ENCODE measurements at places on chromosomes 6 and 20.

DNA sequence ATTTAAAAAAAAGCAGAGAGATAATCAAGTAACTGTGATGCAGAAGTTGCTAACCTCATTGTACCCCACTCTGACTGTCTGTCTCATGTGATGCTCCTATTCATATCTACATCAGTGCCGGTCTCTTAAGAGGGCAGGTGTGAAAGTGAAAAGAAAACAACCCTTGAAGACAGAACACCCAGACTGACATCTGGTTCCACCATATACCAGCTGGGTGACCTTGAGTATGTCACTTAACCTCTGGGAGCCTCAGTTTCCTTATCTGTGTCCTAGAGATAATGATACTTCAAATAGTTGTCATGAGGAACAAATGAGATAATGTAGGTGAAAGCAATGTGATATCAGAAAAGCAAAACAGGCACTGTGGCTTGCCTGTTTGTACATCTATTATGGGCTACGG, 426.8 kb upstream of the SOX4 start:
- no peak for DNase-seq

DNA sequence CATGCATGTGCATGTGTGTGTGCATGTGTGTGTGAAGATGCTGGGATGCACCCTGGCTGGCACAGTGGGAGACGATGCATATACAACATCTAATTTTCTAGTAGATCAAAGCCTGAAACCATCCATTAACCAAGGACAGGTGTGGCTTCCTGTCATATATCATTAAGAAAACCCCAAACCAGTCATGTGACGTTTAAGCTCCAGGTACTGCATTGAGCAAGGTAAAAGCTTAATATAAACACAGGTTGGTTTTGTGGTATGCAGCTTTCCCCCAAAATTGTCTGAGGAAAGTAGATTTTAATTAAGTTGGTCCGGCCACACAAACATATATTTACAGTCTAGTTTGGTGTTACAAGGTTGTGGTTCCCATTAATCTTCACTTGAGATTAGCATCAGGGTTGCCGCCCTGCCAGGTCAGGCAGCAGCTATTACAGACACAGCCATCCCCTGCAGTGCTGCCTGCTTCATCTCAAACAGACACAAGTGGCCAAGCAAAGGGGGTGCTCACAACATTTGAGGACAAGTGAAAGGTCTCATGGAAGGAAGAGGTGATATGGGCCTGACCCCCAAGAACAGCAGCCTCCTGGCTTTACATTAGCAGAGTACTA, 48.6 kb upstream of the NAA20 start:
- no peak for DNase-seq

DNA sequence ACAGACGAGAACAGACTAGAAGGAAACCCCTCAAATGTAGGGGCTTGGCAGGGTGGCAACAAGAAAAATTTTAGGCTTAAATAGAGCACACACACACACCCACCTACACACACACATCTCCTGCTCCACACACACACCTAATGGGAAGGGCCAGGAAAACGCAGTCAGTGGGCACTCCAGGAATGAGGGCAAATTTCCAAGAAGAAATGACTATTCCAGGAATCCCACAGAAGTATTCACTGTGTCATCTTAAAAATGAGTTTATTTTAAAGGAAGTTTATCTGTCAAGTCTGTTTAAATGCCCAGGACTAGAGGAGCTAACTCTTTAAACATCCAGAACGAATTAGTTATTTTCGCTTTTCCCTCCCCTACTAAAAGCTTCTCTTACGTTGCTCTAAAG, 13.0 kb downstream of the ALDH8A1 start:
- DNase-seq, result no peak

- no peak for DNase-seq
These were observed 13.5 kb downstream of the ZC2HC1B start for GRCh38 chr6:143877584-143878271.

DNA sequence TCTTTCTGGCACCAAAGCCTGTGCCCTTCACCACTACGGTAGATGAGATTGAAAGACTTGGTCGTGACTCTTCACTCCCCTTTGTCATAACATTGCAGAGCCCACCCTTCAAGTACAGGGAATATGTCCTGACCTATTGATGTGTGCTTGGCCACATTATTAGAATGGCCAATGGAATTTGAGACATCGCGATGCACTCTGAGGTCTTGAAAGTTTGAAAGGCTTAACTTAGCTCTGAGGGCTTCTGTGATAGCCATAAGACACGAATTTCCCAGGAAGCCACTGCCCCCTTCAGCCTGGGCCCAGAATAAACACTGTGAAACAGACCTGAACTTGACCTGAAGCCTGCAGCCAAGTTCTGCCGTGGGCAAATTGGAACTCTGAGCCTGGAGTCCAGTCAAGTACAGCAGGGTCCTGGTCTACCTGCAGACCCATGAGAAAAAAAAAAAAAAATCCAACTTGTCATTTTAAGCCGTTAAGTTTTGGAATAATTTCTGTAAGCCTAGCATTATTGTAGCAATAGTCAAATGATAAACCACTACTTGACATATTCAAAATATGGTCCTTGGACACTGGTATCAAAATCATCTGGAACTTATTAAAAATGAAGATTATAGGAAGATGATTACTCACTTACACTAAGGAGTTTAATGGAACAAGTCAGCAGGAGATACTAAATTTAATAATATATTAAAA, 36.9 kb upstream of the TRAF3IP2 start:
- no peak for DNase-seq

DNA sequence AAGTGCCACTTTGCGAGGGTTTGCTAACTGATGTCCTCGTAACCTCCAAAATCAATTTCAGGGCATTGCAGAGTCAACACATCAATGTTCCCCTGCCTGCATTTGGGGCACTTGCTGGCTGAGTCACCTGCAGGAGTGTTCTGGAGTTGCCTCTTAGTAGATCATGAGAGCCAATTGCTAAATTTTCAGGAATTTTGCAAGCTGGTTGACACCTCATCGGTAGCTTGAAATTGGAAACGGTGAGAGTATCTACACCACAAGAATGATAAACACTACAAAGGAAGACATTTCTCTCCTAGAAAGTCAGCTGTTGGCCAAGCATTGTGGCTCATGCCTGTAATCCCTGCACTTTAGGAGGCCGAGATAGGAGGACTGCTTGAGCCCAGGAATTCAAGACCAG, 10.8 kb upstream of the BFSP1 start:
- DNase-seq, result no peak

DNA sequence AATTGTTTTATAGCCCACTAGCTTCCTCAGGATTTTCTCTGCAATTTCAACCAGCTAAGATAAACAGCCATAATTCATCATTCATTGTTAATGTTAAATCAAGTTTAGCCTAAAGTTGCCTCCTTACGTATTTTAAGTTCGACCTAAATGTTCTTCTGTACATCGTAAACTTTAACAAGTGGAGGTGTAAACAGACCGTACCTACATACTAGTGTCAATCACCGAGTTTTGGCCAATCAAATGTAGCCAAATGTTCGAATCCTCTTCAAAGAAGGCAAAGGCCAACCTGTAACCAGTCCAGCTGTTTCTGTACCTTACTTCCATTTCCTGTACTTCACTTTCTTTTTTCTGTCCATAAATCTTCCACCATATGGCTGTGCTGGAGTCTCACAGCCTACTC, 13.5 kb downstream of the MBOAT1 start:
- no peak for DNase-seq

GRCh38 chr6:89667872-89668556, 29.5 kb upstream of the LYRM2 start:
- no peak for DNase-seq

DNA sequence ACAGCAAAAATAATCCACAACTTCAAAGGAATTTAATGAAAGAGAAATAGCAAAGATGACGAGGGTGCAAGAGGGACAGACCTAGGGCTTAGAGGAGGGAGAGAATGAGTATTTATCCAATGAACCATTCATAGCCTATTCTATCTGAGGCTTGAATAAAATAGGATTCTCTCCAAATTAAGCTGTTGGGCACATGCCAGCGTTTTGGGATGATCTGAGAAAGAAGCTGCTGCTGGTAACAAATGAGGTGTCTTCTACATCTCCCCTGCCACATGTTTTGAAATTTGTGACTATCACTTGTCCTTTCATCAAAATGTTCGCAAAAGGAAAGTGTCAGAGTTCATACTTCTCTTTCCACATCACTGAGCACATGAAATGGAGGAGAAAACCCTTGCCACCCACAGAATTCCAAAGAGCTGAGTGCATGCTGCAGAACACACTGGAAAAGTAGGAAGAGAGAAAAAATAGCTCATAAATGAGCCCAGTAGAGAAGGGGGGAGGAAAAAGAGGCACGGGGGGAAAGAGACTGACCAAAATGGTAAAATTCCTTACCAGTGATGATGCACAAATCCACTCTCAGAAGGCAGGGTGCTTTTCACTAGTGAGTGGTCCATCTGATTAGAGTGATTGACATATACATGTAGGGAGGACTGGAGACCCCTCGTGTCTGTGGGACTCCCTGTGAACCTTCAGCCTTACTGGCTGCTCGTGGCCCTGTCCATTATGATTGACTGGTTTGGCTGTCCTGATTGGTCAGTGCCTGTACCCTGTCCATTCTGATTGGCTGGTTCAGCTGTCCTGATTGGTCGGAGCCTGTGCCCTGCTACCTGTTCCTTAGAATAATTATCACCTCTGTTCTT, 180.5 kb downstream of the OGFRL1 start:
- DNase-seq, result no peak

GRCh38 chr6:87375315-87375714, 30.7 kb downstream of the C6orf163 start:
- no peak for DNase-seq

GRCh38 chr6:148415511-148416260, 73.0 kb downstream of the SASH1 start:
- no peak for DNase-seq

DNA sequence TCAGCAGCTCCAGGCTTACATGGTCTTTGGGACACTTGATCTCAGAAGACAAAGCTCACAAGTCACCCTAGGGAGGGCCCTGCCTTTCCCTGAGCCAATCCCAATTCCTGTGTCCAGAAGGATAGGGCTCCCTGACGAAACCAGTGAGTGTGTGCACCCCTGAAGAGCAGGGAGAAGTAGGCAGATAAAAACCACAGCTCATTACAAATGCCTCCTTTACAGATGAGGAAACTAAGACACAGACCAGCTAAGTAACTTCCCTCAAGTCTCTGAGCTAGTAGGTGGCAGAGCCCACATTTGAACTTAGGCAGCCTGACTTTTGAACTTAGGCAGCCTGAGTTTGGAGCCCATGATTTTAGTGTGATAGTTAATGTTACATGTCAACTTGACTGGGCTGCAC, 6.7 kb upstream of the ZFAND3 start:
- DNase-seq, result no peak

- no peak for DNase-seq
These were observed 57.4 kb upstream of the TFAP2D start for GRCh38 chr6:50655848-50656453.

- no peak for DNase-seq
These were observed 20.3 kb downstream of the TTPAL start for GRCh38 chr20:44495802-44496481.

DNA sequence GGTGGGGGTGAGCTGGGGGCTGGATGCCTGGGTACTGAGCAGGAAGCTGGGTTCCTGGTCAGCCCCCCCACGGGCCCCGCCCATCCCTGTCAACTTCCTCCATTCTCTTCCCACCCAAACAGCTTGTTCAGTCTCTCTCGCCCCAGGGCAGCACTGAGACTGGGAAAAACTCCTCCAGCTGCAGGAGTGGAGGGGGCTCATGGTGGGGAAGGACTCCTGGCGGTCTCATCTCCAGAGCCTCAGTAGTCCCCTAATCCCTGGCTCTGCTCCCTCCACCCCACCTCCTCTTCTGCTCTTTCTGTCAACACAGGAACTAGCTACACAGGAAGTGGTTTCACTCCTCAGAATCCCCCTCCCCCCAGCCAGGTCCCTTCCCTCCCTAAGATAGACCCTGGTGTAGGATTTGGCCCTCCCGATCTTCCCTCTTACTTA, at the start of gene GPSM3:
Gene GPSM3, minus strand, starts transcription at position 36 of the 432 bp plus-strand sequence. CDS start 130 bp downstream, outside the sequence.
- DNase-seq, result no peak

DNA sequence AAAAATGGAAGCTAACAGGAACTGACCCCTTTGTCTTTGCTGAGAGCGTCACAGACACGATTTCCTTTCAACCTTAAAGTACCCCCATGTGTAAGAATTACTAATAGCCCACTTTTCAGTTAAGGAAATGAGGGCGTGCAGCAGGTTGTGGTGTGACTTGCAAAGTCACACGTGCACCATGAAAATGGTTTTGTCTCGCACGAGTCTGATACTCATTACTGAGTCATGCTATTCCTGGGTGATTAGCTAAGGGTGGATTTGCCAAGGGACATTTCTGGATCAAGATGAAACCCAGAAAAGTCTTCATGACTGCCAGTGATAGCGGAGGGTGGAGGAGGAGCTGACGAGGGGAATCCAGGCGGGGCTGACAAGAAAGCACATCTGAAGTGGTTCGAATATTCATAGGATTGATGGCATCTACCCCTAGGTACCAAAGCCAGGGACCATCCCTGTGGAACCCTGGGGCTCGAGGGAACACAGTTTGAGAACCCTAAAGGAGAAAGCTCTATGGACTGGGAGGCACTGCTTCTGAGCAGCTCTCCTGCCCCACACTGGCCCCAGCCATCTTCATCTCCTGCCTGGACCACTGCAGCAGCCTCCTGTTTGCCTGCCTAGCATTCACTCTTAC, 12.1 kb upstream of the NFATC2 start:
- DNase-seq, result no peak

DNA sequence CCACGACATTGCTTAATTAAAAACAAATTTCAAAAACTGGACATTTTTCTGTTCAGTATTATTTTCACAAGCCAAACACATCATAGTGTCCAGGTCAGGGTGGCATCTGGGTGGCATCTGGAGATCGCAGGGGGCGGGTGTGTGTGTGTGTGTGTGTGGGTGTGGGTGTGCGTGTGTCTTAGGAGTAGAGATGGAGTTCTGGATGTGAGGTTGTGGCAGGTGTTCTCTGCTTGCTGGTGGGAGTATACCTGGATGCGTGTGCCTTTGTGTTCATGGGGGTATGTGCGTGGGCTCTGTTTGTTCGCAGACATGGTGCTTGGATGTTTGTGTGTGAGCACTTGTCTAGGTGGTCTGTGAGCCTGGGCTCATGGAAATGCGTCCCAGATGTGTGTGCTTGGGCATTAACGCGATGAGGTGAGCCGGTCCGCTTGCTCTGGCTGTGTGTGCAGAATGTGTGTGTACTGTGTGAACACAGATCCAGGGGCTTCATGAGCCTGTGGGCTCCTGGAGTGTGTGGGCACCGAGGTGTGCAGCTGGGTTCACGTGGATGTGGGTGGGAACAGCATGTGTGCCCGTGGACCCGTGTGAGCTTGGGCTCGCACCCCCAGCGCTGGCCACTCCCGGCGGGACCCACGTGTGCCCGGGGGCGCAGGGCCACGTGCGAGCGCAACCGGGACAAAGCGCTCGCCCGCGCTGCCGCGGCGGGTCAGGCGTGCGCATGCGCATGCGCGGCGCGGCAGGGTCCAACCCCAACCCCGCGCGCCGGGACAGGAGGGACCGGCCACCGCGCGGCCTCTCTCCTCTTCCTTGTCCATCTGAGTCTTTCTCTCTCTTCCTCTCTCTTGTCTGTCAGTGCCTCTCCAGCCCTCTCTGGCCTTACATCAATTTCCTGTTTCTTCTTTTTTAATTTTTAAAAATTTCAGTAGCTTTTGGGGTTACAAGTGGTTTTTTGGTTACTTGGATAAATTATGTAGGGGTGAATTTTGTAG, 60.4 kb downstream of the SRC start:
- DNase-seq, result no peak

All from activated CD8-positive, alpha-beta memory T cell treated with anti-CD3 and anti-CD28 coated beads for 4 hours (primary cell).